Transverse colon (tissue), 4 donors: ENCODE measurements at places on chromosomes 5 and 9. TPM values are rescaled to one million over a fixed set of nuclear protein-coding genes. Genes with fewer than 3 reads are reported as not detected.
A peak's percentile ranks its signal among the peaks of the same experiment; 100 is the strongest.

DNA sequence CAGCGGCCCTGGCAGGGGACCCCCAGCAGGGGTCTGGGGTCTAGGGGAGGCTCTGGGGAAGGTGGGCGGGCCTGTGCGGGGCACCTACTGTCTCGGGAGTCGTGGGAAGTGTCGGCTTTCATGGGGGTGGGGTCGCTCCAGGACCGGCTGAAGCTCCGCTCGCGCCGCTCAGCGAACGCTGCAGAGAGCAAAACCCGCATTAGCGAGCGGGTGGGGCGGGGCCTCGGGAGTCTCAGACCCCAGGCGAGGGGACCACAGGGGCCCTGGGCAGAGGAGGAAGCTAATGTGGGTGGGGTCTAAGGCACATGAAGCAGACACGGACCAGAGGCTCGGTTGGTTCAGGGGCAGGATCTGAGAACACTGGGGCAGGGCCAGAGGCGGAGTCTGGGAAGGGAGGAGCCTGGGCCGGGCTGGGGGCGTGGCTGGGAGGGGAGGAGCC is 5.5 kb downstream of the NSMF start:
- peaks cover 30% of the 10 kb centered on the region for H3K4me1 ChIP-seq
- H3K4me3 ChIP-seq, result peak overlapping the region; percentile 25
- H3K27me3 ChIP-seq, result no peaks in the 10 kb centered on the region
- H3K27ac ChIP-seq, result peak overlapping the region; percentile 55

DNA sequence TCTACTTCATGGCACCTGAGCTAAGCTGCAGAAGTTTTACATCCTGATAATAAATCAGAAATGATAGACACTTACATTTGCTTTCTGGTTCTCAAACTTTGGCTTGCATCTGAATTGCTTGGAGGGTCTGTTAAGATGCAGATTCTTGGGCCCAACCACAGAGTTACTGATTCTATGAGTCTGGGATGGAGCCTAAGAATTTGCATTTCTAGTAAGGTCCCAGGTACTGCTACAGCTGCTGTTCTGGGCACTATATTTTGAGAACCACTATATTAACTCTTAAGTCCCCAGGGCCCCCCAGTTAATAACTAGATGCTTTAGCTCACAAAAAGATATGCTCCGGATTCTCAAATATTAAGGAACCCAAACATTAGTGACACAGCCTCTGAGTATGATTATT is 69.8 kb upstream of the DAB2 start:
- H3K27me3 ChIP-seq, result no peaks in the 10 kb centered on the region
- no peaks in the 10 kb centered on the region for H3K36me3 ChIP-seq
- no peak overlapping the region for H3K4me3 ChIP-seq
- peak overlapping the region; percentile 36 for H3K27ac ChIP-seq
- peaks cover 5% of the 10 kb centered on the region for H3K4me1 ChIP-seq

DNA sequence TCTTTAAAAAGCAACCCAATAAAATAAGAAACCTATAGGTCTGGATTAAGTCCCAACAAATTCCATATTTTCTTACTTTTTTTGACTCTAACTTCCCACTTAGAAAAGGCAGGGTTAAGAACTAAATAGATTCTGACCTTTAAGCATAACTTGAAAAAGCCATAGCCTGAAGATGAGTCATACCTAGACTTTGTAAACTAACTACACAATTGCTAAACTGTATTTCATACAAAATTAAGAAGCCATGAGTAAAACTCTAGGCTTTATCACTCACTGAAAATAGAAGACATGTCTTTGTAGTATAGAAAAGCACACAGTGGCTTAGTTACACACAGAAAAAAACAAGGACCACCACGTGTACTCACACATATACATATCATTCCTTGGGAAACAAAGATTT is 51.5 kb downstream of the MLLT3 start:
- DNase-seq, result no peak
- peak overlapping the region; percentile 77 for H3K27ac ChIP-seq
- no peaks in the 10 kb centered on the region for H3K36me3 ChIP-seq
- peaks cover 34% of the 10 kb centered on the region for H3K4me1 ChIP-seq

SPINK6 gene
- not detected for total RNA-seq
